NCI-H2081 treated with DMSO at 0.1 percent for 48 hours (cell line): ENCODE measurements at places on chromosomes 7 and 10.

DNA sequence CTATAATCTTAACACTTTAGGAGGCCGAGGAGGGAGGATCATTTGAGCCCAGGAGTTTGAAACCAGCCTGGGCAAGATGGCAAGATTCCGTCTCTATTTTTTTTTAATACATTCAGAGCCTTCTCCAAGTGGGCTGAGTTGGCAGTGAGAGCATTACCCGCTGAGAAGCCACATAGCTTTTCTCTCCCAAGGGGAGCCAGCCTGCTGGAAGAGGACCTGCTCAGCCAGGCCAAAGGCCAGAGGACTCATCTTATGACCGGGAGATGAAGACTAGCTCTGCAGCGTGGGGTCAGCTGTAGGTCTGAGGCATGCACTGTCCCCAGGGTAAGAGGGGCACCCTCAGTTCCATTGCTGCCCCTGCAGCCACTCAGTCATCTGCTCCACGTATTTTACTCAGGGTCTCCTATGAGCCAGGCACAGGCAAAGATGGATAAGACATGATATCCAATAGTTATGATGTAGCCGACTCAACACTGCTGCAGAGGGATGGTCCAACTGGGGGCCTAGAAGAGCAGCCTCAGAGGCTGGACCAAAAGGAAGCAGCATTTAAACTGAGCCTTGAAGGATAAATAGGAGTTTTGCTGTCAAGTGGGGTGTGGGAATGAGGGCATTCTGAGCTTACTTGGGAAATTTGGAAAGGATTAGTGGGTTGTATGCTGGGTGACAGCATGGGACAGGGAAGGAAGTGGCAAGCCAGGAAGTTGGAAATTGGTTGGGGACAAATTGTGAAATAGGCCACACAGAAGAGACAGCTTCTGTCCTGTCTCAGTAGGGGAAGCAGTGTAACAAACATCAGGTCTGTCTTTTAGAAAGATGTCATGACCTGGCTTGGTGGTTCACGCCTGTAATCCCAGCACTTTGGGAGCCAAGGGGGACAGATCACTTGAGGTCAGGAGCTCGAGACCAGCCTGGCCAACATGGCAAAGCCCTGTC lies 1.6 kb upstream of the MARVELD1 start:
- DNase-seq, result no peak

GRCh38 chr10:123637326-123637880 lies 28.8 kb upstream of the GPR26 start:
- DNase-seq, result no peak

DNA sequence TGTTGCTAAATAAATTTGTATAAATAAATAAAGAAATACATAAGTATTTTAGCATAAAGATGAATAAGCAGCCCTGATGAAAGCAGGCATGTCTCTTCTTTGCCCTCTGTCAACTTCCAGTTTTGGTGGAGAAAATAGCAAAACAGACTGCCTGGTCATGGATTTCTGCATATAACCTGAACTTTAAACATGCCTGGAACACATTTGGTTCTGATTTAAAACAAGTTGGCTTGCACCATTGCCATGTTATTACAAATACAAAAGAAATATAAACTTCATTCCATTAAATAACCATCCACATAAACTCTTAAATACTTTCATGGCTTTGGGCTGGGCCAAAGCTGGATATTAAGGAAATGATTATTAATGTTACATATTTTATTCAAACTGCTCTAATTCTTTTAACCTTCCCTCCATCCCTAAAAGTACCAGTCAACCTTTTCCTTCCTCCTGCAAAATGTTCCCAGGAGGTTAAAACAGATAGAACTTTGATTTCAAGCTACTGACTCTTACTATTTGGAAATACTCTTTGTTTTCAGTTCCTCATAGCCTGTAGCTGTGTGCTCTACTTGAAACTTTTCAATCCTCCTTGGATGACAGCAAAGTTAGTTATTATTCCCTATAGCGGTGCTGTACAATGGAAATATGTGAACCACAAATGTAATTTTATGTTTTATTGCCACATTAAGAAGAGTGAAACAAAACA lies 96.3 kb downstream of the BICC1 start:
- DNase-seq, result no peak

DNA sequence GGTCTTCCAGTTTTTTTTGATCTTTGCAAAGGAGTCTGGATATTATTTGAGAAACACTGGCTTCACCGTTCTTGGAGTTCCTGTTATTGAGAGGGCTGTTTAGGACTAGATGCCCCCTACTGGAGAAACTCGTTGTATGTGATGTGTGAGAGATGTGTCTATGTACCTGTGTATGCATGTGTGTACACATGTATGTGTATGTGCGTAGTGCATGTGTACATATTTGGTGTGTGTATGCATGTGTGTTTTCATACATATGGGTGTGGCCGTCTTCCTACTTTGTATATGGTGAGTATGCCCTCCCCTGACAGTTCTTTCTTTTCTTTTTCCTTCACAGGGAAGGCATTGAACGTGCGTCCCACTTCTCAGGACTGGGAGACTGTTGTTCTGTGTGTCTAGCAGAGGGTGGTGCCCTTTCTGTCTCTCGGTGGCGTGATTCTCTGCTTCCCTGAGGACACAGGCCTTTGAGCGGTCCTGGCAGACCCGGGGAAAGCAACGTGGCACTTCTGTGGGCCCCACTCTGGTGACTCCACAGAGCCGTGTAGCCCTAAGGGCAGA lies 3.0 kb upstream of the CALHM3 start:
- no peak for DNase-seq

GRCh38 chr7:48512892-48513291 lies 341.6 kb downstream of the ABCA13 start:
- no peak for DNase-seq

GRCh38 chr7:98755138-98755898 lies 114.5 kb downstream of the TMEM130 start:
- no peak for DNase-seq

- no peak for DNase-seq
Observed at GRCh38 chr10:116096526-116096925, 176.5 kb downstream of the GFRA1 start.

- DNase-seq, result no peak
Observed at GRCh38 chr10:33035411-33035810, 77.4 kb upstream of the ITGB1 start.

GRCh38 chr7:148819697-148820360 lies 64.3 kb downstream of the EZH2 start:
- no peak for DNase-seq

GRCh38 chr7:122746948-122747347 lies 44.2 kb upstream of the RNF148 start:
- no peak for DNase-seq

- peak; percentile 33 for DNase-seq
Observed at GRCh38 chr7:119270045-119270464, 1002.9 kb upstream of the KCND2 start.

GRCh38 chr7:154505362-154505761 lies 453.2 kb downstream of the DPP6 start:
- no peak for DNase-seq

DNA sequence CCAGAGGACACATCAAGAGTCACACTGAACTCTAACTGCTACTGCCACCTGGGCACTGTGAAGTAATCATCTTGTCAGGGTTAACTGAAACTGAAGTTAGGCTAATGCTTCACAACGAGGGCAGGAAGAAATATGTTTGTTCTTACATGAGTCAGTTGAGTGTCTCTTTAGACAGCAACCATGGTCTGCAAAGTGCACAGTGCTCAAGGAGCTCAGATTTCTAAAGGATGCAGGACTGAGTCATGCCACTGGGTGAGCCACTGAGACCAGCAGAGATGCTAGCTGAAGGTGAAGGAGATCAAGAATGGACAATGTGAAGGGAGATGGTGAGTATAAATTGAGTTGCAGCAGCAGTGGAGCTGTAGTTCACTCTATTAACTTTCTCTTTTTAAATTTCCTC lies 76.0 kb upstream of the CTTNBP2 start:
- no peak for DNase-seq

- no peak for DNase-seq
Observed at GRCh38 chr7:22550514-22551030, 50.6 kb upstream of the STEAP1B start.

- no peak for DNase-seq
Observed at GRCh38 chr7:1238450-1238882, 5.8 kb downstream of the UNCX start.

- no peak for DNase-seq
Observed at GRCh38 chr7:148553979-148554378, 36.6 kb upstream of the C7orf33 start.

GRCh38 chr7:124364283-124364682 lies 331.4 kb upstream of the TMEM229A start:
- DNase-seq, result no peak

GRCh38 chr7:28958980-28959347 lies 834 bp upstream of the TRIL start:
- DNase-seq, result no peak

GRCh38 chr7:74584160-74584954 lies 73.2 kb upstream of the GTF2I start:
- no peak for DNase-seq

- no peak for DNase-seq
Observed at GRCh38 chr7:69476416-69476815, 121.9 kb upstream of the AUTS2 start.

GRCh38 chr7:106863274-106863997 lies 1.6 kb upstream of the PIK3CG start:
- DNase-seq, result no peak
